Fibroblast of villous mesenchyme (primary cell): ENCODE measurements at places on chromosomes 16 and 17. TPM values are rescaled to one million over a fixed set of nuclear protein-coding genes. Genes with fewer than 3 reads are reported as not detected.
A peak's percentile ranks its signal among the peaks of the same experiment; 100 is the strongest.

DRG2 gene
- total RNA-seq = 30.3 and 33.2 TPM in 2 replicates

IRX3 gene
- total RNA-seq = 0.64 and 0.86 TPM in 2 replicates

KNOP1 gene
- 16.8 and 17.3 TPM in 2 replicates for total RNA-seq

HERPUD1 gene
- 98.4 and 135 TPM in 2 replicates for total RNA-seq

SLC13A2 gene
- not detected in 2 replicates for total RNA-seq

WSB1 gene
- 135 and 208 TPM in 2 replicates for total RNA-seq

- peak; percentile 49 for DNase-seq
Measured at GRCh38 chr17:59876107-59876506, 16.6 kb downstream of the TUBD1 start.

- peak; percentile 54 for DNase-seq
Measured at GRCh38 chr16:66717112-66717675, 20.7 kb upstream of the CMTM4 start.

DNA sequence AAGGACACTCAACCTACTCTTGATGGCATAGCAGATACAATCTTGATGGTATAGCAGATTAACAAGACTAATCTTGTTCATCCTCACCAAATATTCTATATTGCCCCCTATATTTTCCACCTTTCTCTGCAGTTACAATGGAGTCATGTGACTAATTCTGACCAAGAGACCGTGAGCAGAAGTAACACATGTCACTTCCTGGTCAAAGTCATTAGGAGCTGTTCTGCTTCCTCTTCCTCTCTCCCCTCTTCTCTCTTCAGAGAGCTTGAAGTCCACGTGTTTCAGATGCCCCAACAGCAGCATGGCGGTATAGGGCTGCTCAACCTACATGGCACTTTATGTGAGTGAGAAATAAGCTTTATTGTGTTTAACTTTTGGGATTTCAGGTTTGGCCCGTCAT is 55.3 kb upstream of the ERCC4 start:
- DNase-seq = no peak

GRCh38 chr16:74862743-74863244 is 88.2 kb upstream of the FA2H start:
- peak; percentile 59 for DNase-seq

GRCh38 chr16:4859900-4860255 is 12.6 kb downstream of the UBN1 start:
- no peak for DNase-seq

DNA sequence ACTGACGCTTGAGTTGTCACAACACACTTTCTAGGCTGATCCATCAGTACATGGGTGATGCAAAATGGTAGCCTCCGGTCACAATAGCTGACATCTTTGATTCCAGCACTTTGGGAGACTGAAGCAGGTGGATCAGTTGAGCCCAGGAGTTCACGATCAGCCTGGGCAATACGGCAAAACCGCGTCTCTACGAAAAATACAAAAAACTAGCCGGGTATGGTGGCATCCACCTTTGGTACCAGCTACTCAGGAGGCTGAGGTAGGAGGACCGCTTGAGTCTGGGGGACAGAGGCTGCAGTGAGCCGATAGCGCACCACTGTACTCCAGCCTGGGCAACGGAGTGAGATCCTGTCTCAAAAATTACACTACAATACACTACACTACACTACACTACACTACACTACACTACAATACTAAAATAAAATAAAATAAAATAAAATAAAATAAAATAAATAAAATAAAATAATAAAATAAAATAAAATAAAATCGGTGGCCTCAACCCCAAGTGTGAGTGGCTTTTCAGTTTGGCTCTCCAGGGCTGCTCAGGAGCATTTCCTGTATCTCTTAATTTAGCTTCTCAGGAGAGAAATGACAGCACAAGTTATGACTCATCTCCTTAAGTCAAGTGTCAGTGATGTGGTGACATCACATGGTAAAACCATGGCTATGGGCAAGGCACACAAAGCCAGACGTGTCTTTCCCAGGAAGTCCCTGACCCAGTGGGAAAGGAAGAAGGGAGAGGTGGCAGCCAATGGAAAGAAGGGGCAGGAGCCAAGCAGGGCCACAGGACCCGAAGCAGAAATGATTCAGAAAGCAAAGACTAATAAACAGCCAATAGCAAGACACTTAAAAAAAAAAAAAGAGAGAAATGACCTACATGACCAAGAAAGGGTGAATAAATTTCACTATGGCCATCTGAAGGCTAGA is 75.3 kb upstream of the TBC1D3K start:
- DNase-seq = peak; percentile 80

DNA sequence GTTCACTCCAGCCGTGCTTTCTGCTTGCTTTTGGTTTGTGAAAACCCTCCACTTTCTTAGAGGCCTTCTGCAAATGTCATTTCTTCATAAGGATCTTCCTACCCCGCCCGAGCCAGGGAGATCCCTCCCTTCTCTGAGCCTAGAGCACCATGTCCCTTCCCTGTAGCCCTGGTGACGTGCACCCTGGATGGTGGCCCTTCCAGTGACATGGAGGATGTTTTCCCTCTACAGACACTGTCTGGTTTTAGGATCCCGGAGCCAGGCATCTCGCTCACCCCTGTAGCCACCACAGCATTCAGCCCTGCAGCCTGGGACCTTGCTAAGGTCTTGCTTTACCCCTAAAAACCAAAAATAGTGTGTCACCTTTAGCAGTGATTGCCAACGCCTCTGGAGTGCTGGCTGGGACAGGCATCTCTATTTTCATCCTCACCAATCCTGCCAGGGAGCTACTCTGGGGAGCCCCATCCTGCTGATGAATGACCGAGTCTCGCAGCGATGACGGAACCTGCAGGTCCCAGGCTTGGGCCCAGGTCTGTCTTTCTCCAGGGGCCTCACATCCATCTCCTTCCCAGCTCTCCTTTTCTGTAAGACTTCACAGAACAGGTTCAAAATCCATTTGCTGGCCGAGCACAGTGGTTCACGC is 394.1 kb upstream of the TNRC6C start:
- DNase-seq = no peak
